ENCODE measurements at places on chromosomes 7 and 10.

DNA sequence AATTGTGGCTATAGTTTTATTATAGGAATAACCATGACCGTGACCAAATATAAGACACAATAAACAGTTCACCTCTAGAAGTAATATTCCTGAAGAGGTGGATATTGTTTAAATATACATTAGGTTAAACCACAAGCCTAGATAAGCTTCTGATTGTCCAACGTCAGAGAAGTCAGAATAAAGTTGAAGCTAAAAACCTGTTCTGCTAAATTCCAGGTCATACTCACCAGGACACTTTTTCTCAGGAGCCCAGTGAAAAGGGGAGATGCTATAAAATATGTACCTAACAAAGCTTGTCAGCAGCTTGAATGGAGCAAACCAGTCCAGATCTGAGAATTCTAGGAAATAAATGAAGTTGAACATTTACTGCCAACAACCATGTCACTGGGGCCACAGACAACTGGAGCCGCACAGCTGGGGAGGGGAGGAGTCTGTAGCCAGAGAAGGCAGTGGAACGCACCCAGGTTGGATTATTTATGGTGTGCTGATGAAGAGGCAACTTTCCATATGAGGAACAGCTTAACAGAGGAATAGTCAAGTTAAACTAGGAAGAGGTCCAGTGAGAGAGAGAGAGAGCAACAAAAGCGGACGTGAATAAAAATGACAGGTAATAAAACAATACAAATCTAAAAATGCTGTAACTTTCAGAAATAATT lies 191.1 kb downstream of the ZNF438 start:
- DNase-seq: no peak

- no peak for DNase-seq
Observed at GRCh38 chr10:114283091-114283490, 44.0 kb downstream of the VWA2 start.

- DNase-seq: no peak
Observed at GRCh38 chr7:155349601-155350331, 52.1 kb downstream of the INSIG1 start.

GRCh38 chr10:45375716-45376231 lies 1.8 kb downstream of the ALOX5 start:
- DNase-seq: no peak

DNA sequence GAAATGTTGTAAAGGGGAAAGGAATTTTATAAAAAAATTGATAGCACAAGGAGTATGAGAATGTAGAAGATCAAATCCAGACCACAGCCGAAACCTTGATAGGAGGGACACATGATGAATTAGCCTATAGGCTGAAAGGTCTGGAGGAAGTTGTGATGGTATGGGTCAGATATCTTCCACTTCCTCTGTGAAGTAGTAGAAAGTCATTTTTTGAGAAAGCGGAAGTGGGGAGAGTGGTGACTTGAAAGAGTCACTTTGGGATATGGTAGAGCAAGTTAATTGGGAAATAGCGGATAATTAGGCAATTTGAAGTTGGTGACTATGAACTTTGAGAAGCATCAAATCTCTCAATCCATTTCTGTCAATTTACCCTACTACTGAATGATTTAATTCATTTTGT lies 99.4 kb downstream of the GRM8 start:
- DNase-seq: no peak

- no peak for DNase-seq
Observed at GRCh38 chr7:143131781-143132180, at the start of gene PIP. Gene PIP, plus strand, starts transcription at chr7:143132077. Its CDS starts 40 bp downstream, at chr7:143132117.

DNA sequence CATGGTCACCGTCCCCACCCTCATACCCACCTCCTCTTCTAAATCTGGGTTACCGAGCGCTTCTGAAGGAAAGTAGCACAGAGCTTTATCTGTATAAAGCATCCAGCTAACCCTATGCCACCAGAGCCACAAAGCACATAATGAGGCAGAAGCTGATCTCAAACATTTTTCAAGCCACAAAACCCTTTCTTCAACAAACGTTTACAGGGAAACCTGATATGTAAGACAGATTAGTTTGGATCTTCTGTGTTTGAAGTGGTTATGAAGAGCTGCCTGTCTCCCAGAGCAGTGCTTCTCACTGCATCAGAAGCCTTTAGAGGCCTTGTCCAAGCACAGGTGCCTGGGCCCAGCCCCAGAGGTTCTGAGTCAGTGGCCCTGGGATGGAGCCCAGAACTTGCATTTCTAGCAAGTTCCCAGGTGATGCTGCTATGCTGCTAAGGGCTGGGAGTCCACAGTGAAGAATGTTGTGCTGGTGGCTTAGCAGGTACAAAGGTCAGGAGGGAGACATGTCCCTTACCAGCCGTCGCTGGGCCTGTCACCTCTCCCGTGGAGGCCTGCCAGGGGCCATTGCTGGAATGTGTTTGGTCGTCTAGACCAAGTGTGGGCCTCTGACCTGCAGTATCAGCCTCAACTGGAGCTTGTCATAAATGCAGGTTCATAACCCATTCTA lies 90.4 kb downstream of the TAF3 start:
- DNase-seq: no peak

- no peak for DNase-seq
Observed at GRCh38 chr10:132385389-132385667, 11.7 kb upstream of the PWWP2B start.

DNA sequence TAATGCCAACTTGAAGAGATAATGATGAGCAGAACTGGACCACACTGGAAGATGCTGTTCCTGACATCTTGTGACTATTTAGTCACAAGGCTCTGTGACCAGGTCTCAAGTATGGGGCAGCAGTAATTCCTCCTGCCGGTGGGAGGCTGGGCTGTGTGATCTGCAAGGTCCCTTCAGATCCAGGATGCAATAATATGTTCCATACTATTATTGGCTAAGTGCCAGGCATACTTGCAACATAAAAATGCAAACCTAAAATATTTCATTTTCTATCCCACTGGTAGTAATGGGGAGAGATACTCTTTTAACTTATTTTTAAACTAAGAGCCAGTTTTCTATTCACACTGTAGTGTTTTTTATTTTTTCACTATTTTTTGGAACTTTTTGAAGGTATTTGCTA lies 171.5 kb downstream of the CYP26A1 start:
- DNase-seq: no peak

DNA sequence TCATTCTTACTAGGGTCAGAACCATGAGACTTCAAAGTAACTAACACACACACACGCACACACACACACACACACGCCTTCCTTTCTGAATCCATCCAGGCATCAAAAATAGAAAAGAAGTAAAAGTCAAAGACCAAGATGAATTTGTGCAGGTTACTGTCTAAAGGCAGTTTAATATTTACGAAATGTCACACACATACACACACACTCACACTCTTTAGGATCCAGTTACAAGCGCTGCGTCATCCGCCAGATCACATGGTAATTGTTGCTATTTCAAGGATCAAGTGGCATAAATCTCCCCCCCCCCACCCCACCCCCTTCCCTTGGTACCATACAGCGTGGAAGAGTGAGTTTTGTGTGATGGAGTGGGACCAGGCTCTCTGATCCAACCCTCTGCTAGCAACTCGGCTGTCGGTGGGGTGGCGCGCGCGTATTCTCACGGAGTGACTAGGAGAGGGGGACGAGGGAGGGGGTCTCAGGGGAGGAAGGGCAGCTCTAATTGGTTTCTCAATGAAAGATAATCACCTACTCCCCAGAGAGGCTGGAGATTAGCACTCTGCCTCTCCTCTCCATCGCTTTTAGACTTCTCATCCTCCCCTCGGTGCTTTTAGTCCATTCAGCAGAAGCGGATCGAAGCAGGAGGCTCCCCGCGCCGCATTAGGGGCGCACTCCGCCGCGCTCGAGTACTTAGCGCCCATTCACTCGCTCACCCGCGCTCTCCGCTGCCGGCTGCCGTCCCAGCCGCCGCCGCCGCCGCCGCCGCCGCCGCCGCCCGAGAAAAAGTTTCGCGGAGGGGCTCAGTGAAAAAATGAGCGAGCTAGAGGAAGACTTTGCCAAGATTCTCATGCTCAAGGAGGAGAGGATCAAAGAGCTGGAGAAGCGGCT lies 83.5 kb upstream of the PRKG1 start:
- no peak for DNase-seq

- DNase-seq: no peak
Observed at GRCh38 chr10:74233281-74233680, 82.3 kb downstream of the ADK start.

- no peak for DNase-seq
Observed at GRCh38 chr7:96778263-96778662, 68.6 kb upstream of the SEM1 start.

- no peak for DNase-seq
Observed at GRCh38 chr7:103766660-103767059, 222.8 kb downstream of the RELN start.

DNA sequence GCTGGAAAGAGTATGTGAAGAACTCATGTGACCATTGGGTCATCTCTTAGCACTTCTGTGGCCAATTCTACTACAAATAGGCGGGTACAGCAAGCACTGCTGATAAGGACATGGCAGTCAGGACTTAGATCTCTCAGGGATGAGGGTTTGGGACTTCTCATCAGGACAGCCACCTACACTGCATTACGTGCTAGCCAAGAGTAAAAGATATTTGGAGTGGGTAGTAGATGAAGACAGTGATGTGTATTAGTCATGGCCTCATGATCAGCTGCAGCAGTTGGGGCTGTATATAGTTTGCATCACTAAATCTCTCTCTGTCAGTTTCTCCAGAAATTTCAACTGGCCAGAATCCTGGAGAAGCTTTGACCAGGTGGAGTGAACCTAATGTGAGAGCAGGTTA lies 9.2 kb downstream of the TAS2R60 start:
- DNase-seq: no peak

- no peak for DNase-seq
Observed at GRCh38 chr10:29815572-29815971, 180.8 kb upstream of the SVIL start.

DNA sequence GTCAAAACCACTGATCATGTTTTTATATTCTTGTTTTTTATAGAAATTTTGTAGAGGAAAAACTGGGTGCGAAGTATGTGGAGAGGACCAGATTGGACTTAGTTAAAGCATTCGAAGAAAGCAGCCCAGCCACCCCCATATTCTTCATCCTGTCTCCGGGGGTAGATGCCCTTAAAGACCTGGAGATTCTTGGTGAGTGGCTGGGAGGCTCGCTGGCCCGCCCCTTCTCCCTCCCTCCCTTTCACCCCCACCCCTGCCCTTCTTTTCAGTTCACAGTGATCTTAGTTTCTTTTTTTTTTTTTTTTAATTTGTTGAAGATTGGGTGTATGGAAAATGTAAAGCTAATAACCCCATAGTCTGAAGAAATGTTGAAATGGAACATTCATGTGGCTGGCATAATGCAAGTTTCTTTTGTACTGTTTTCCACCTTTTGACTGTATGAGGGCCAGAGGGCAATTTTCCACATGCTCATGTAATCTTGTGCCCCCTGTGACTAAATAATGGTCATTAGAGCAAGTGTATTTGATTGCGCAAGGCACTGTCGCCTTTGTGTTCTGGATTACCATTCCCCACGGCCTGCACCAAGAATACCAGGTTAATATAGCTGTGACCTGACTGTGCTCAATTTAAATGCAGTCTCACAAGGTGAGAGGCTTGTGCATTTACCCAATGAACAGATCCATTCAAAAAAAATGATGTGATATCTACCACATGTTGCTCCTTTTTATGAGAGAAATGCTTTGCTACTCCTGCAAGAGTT lies 77.7 kb downstream of the CDCA7L start:
- DNase-seq: no peak

GRCh38 chr10:110967645-110968044 lies 48.2 kb downstream of the SHOC2 start:
- no peak for DNase-seq

GRCh38 chr10:52465202-52465601 lies 151.1 kb downstream of the DKK1 start:
- no peak for DNase-seq

- DNase-seq: no peak
Observed at GRCh38 chr10:73131301-73131700, 21.0 kb downstream of the NUDT13 start.

DNA sequence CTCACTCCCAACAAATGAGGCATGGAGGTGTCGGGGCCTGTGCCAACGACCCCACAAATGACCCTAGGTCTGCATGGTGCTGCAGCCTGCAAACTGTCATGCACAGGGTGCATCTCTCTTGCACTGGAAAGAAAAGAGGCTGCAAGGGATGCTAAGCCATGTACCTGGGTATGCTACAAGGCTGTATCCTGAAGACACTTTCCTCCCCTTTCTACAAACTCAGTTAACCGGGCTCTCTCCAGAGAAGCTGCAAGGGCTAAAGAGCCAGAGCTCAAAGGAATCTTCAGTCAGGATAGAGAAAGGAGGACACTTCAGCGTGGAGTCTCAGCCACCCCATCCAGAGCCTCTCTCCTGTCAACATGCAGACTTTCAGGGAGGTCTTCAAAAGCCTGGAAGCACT lies 449.0 kb downstream of the GRID1 start:
- no peak for DNase-seq

- DNase-seq: no peak
Observed at GRCh38 chr10:14592566-14592965, 182.1 kb downstream of the FAM107B start.

- no peak for DNase-seq
Observed at GRCh38 chr10:61355211-61355610, 98.0 kb downstream of the TMEM26 start.
